ENCODE measurements at places on chromosomes 16 and 17.

GRCh38 chr17:63358111-63358839 lies 87.8 kb downstream of the CYB561 start:
- DNase-seq: no peak

DNA sequence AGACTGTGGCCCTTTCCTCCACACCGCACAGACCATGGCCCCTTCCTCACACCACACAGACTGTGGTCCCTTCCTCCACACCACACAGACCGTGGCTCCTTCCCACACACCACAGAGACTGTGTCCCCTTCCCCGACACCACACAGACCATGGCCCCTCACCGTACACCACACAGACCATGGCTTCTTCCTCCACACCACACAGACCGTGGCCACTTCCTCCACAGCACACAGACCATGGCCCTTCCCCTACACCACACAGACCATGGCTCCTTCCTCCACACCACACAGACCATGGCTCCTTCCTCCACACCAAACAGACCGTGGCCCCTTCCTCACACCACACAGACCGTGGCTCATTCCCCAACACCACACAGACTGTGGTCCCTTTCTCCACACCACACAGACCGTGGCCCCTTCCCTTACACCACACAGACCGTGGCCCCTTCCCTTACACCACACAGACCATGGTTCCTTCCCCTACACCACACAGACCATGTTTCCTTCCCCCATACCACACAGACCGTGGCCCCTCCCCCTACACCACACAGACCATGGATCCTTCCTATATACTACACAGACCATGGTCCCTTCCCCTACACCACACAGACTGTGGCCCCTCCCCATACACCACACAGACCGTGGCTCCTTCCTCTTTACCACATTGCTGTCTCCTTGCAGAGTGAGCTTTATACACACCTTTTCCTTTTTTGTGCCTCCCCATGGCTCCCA lies 297.5 kb upstream of the FOXF1 start:
- no peak for DNase-seq

- DNase-seq: peak; percentile 52
Measured at GRCh38 chr17:39174920-39175694, 9.1 kb upstream of the ARL5C start.

DNA sequence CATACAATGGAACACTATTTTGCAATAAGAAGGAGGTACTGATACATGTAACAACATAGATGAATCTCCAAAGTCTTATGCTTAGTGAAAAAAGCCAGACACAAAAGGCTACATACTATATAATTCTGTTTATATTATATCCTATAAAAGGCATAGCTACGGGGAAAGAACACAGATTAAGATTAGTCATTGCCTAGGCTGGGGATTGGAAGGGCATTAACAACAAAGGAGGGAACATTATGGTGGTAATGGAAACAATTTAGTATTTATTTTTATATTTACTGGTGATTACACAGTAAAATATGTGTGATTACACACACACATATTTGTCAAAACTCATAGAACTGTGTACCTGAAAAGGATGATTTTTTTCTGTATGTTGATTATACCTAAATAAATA lies 278.1 kb downstream of the ZFHX3 start:
- DNase-seq: no peak

GRCh38 chr16:66007717-66008116 lies 358.8 kb upstream of the CDH5 start:
- no peak for DNase-seq

DNA sequence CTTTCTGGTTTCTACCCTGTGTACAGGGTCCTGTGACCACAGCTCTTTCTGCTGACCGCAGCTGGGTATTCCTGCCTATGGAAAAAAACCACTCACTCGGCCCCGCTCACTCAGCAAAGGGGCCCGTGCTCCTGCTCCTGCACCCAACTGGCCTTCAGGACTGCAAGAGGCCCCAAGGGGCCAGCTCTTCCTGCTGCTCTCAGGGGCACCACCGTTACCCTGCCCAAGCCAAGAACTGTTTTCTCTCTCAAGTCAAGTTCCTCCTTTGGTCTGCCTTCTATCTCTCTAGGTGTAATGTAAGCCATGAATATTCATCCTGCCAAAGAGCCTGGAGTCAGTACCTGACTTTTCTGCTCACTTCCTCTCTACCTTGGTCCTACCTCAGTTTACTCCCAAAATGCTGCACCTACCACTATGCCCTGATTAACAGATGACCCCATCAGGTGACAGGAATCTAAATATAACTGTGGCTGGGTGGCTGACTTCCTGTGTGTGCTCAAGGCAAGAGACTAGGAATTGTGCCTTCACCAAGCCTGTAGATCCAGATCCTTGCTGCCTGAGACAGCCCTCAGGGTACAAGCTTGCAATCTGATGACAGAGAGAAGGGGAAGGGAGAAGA lies 20.4 kb upstream of the SCIMP start:
- DNase-seq: no peak

- DNase-seq: no peak
Measured at GRCh38 chr17:37051833-37052232, 103.1 kb downstream of the AATF start.

Measured in activated T-helper 1 cell treated with Interleukin-2 at 50 U/mL for 16 hours (primary cell).